Right atrium auricular region (tissue), 2 donors: ENCODE measurements at places on chromosomes 5 and 9. TPM values are rescaled to one million over a fixed set of nuclear protein-coding genes. Genes with fewer than 3 reads are reported as not detected.

Gene TLX3
- total RNA-seq = not detected

Gene KIF27
- 4.6 TPM for total RNA-seq

Gene ZNF622
- 54.9 TPM for total RNA-seq

Gene OSMR
- 13.8 TPM for total RNA-seq

Gene PCDHB12
- total RNA-seq = 2.3 TPM

Gene TTC39B
- 2.0 TPM for total RNA-seq

Gene KCNV2
- not detected for total RNA-seq

Gene LRRC26
- not detected for total RNA-seq
